ENCODE measurements at places on chromosomes 1 and 21.

GRCh38 chr1:3662080-3662671 lies 9.9 kb downstream of the TP73 start:
- DNase-seq, result no peak

- no peak for DNase-seq
These were observed 340.1 kb downstream of the SETD4 start for GRCh38 chr21:35720208-35720731.

- no peak for DNase-seq
These were observed 514 bp downstream of the TPRG1L start for GRCh38 chr1:3625151-3625907.

- DNase-seq, result no peak
These were observed 13.2 kb downstream of the MAN1C1 start for GRCh38 chr1:25629836-25630235.

DNA sequence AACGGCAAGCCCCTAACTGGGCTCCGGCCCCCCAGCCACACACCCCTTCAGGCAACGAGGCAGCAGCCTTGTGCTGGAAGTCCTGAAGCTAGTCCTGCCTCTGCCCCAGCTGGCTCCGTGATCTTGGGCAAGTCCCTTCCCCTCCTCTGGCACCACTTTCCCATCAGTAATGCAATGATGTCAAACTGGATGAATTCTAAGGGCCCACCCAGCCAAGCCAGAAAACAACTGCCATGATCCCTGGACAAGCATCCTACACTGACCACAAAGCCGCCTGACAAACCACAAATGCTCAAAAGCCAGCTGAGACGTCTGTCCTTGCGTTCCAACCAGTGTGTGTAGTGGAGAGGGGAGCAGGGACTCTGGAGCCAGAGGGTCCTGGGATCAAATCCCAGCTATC lies 26.8 kb downstream of the IFFO2 start:
- no peak for DNase-seq

- DNase-seq, result no peak
These were observed 1.1 kb downstream of the SHISAL2A start for GRCh38 chr1:52634111-52634510.

- DNase-seq, result no peak
These were observed 16.0 kb downstream of the IFFO2 start for GRCh38 chr1:18940303-18941020.

DNA sequence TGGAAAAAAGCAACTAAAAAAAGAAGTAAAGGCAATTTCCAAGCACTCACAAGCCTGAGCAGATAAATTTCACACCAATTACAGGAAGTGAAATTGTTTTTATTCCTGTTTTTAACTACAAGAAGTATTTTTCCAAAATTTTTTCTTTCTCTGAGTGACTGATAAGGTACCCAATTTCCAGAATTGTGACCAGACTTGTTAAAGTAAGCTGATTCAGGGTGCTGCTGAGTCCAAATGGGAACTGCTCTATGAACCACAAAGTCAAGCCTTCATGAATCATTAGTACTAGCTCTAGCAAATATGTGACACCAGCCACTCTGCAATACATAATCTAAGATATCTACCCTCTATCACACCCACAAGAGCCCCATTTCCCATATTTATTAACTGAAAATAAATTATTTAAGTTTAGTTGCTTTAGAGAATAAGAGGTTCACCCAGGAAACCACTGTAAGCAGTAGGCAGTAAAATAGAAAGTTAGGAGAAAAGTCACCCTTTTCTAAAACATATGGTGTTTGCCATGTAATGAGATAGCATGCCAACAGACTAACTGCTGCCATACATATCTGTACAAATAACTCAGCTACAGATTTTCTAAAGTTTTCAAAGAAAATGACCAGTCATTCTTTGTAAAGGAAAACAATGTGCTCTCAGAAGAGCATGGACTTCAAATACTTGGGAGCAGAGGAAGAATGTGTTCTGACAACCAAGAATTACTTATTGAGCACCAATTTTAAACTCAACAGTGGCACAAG lies 43.1 kb upstream of the TNFSF18 start:
- no peak for DNase-seq

DNA sequence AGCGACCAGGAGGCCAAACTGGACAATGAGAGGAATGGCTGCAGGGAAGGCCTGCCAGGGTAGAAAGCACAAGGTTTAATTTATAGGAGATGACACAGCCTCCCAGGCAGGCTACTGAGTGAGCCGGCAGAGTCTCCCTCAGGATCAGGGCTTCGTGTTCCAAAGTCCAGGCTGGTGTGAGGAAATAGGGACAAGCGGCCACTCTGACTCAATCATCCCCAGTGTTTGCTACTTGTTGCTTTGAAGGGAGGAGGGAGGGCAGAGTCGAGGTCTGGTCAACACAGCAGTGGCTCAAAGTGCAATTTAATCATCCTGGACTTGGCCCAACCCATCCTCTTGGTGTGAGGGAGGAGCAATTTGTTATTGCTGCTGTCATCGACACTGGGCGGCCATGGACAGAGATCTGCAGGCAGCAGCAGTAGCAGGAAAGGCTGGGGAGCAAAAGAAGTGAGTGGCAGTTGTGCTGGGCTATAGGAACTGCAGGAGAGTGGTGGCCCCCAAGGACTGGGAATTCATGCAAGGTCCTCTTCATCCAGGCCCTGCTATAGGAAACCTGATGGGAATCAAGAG lies 27.5 kb downstream of the TBX15 start:
- no peak for DNase-seq

- DNase-seq, result no peak
These were observed 47.2 kb downstream of the PTPRF start for GRCh38 chr1:43577655-43578542.

- DNase-seq, result peak; percentile 5
These were observed 65.5 kb downstream of the UBE2U start for GRCh38 chr1:64268653-64269557.

GRCh38 chr1:109309347-109309746 lies 2.5 kb upstream of the MYBPHL start:
- DNase-seq, result no peak

DNA sequence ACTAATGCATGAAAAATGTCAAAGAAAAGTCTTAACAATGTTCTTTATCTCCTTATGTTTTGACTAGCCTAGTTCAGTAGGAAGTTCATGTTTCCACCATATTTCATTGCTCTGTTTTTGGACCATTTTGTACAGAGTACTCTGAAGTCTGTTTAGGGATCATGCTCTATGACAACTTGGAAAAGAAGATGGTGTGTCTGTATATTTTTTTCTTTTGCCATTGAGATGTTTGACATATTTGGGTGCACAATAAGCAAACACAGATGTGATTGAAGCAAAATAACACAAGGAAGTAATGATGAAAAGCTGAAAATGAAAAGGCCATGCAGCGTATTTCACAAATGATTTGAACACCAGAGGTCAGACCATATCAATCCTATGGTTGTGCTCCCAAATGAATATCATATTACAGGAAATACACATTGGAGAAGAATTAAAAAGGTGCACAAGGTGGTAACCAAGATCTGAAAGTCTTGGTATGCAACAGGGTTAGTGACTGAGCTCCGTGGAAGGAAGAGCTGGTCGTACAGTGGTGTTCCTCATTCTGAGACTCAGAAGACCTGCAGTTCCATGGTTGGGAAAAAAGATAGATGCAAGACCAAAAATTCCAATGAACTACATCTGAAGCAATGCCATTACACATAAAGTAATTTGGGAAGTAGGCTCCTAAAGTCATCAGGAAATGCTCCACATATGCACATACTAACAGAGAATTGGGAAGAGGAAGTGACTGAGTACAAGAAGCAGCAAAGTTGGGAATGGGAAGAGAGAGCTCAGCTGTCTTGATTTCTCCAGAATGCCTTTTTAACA lies 463.5 kb downstream of the LMO4 start:
- DNase-seq, result no peak

DNA sequence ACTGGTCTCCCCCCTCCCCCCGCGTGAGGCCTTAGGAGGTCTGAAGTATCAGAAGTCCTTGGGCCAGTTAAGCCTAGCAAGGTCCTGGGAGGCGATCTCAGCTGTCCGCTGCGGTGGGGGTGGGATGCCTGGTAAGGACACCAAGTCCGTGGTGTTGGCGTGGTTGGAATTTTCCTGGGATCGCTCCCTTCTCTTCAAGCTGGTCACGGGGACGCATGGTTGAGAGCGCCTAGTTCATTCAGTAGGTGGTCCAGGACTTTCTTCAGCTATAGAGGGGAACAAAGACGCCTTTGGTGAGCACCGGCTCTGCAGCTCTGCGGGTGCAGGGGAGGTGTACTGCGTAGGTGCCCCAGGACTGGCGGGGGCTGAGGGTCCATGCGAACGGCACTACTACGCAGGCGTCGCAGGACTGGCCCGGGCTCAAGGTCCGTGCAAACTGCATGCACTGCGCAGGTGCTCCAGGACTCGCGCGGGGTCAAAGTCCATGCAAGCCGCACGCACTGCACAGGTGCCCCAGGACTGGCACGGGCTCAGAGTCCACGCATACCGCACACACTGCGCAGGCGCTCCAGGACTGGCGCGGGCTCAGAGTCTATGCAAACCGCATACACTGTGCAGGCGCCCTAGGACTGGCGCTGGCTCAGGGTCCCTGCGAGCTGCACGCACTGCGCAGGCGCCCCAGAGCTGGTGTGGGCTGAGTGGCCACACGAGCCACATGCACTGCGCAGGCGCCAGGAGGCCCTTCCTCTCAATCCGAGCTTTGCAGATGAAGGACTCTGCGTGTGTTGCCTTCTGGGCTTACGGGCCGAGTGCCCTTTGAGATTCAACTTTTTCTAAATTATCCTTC lies 36.6 kb upstream of the HMGN1 start:
- DNase-seq, result peak; percentile 44

DNA sequence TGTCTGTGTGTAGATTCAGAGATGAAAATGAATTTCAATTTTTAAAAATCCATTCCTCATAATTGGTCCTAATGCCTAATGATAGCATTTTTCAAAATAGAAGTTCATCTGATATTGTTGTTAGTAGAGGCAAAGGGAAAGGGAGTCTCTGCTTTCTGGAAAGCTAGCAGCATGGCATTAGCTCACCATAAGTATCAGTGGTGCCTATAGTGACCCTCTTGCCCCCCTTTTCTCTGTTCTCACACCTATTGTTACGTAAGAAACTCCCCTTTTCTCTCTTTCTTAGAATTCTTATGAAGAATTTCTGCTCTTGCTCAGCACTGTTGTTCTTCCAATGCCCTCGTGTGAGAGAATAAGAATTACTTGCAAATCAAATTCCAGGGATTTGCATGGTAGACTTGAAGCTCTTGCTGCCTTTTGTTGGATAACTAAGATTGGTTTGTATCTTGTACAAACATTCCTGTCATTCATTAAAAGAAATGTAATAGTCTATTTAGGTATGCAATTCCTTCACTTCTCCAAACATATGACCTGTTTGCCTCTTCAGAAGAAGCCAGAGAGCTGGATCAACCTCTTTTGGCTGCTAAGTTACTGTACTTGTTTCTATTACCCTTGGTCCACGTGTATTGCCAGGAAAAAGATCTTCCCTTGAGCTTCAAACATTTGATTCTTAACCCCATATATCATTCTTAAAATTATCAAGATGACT lies 69.2 kb upstream of the MAGI3 start:
- no peak for DNase-seq

GRCh38 chr1:6129313-6129712 lies 50.8 kb downstream of the CHD5 start:
- no peak for DNase-seq

- DNase-seq, result no peak
These were observed 30.0 kb downstream of the SOX13 start for GRCh38 chr1:204102739-204103430.

- DNase-seq, result no peak
These were observed 79.7 kb downstream of the SYT2 start for GRCh38 chr1:202630541-202630940.

GRCh38 chr1:206809504-206810084 lies 37.3 kb upstream of the IL10 start:
- DNase-seq, result no peak

DNA sequence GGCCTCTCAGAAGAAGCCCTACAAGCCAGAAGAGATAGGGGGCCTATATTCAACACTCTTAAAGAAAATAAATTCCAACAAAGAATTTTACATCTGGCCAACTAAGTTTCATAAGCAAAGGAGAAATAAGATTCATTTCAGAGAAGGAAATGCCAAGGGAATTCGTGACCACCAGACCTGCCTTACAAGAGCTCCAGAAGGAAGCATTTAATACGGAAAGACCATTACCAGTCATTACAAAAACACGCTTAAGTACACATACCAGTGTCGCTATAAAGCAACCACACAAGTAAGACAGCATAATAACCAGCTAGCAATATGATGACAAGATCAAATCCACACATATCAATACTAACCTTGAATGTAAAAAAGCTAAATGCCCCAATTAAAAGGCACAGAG lies 704.9 kb upstream of the CHRM3 start:
- DNase-seq, result no peak

GRCh38 chr1:206839857-206840256 lies 25.6 kb upstream of the IL20 start:
- DNase-seq, result no peak

- DNase-seq, result no peak
These were observed 820 bp upstream of the KRTAP10-1 start for GRCh38 chr21:44540741-44541288.

DNA sequence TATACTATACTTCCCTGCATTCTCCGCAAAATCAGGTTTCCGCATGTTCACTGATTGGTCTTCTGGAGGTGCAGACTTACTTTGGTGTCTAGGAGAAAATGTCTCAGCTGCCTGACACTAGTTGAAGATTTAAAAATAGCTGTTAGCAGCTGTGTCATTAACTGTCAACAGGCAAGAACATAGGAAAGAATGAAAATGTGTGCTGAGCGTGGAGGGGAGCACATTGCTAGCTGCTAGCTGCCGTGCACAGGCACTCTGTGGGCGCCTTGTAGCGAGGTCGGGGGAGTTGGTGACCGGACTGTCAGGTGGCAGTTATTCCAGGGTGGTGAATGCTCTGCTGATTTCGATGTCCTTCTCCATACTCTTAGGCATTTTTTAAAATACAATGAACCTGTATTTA lies 5.2 kb downstream of the FAAH start:
- no peak for DNase-seq

GRCh38 chr1:153312570-153313186 lies at the start of gene PGLYRP3:
PGLYRP3 (minus strand) TSS chr1:153312952; CDS start chr1:153310665, 2,287 bp downstream.
- no peak for DNase-seq

DNA sequence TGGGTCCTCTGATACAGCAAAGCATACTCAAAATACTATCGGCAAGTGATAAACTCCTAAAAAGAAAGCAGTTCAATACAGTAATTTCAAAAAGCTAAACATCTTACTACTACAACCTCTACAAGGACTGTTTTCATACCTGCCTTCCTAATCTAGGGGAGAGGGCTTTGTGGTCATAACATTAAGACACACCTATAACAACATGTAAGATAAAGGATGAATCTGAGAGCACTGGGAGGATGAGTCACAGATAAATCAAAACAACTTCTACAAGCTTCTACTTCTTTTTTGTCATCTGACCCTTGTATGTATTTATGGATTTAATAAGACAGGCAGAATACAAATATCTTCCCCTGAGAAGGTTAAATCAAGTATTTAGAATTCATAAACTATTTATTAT lies 40.0 kb downstream of the LTN1 start:
- no peak for DNase-seq
